ENCODE measurements at places on chromosomes 3 and 15.
A peak's percentile ranks its signal among the peaks of the same experiment; 100 is the strongest.

DNA sequence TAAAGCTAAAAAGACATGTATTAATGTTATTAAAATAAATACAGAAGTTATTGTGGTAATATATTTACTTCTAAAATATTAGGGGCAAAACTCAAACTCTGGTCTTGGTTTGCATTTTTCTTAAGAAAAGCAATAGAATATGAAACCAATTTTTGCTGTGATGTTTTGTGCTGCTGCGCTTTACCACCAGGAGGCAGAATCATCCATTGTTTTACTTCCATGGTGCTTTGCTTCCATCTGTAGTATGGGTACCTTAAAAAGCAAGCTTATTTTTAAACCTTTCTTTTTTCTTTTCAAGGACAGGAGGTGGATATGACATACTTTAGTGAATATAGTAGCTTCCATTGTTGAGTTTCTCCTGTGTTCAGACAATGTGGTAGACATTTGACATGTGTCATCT lies 46.6 kb upstream of the MRPL3 start:
- DNase-seq: peak; percentile 19

GRCh38 chr3:188402229-188402628 lies 248.3 kb downstream of the LPP start:
- no peak for DNase-seq

DNA sequence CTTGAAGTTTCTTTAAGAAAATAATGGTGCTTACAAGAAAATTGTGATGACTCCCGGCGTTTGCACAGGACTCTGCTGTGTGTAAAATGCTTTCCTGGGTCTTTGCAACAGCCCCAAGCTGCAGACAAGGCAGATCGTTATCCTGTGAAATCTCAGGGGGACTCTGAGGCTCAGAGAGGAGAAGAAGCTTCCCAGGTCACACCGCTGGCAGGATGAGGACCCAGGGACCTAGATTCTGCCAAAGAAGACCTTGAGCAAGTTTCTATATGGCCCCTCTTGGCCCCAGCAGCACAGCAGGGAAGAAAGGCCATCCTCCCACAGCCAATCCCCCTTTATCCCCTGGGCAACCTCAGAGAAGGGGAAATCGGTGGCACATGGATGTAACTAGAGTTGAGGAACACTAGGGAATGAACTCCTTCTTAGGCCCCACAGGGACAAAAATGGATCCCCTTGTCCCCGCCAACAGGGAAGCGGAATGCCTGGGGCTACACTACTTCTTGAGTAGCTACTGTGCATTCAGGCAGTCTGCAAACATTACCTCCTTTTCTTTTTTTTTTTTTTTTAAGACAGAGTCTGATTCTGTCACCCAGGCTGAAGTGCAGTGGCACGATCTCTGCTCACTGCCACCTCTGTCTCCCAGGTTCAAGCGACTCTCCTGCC lies 72.8 kb downstream of the CPN2 start:
- DNase-seq: no peak

DNA sequence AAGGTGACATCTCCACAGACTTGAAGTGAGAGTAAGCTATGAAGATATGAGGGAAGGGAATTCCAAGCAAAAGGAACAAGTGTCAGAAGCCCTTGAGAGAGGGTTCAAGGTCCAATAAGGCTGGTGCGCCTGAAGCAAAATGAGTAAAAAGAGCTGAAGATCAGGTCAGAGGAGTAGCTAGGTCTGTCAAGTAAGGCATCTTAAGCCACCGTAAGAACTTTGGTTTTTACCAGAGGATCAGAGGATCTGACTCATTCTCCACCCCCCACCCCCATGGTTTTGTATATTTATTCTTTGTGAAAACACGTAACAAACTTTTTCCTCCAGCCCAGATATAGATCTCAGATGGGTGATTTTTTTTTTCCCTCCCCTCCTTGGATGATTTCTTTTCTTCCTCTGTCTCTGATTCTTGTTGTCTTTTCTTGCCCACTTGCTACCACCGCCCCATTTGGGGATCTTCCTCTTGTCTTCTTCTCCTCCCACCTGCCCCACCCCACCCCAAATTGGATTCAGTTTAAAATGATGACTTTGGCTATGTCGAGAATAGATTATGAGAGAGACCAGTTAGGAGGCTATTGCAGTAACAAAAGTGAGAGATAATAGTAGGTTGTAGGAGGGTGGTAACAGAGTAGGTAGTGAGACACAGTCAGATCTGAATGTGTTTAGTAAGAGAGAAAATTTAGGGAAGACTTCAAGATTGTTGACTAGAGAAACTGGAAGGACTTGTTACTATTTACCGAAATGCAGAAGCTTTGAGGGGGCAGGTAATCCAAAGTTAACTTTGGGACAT lies 6.1 kb downstream of the TRMT10C start:
- peak; percentile 74 for DNase-seq

- peak; percentile 33 for DNase-seq
Observed at GRCh38 chr3:31014317-31015040, 120.0 kb upstream of the GADL1 start.

DNA sequence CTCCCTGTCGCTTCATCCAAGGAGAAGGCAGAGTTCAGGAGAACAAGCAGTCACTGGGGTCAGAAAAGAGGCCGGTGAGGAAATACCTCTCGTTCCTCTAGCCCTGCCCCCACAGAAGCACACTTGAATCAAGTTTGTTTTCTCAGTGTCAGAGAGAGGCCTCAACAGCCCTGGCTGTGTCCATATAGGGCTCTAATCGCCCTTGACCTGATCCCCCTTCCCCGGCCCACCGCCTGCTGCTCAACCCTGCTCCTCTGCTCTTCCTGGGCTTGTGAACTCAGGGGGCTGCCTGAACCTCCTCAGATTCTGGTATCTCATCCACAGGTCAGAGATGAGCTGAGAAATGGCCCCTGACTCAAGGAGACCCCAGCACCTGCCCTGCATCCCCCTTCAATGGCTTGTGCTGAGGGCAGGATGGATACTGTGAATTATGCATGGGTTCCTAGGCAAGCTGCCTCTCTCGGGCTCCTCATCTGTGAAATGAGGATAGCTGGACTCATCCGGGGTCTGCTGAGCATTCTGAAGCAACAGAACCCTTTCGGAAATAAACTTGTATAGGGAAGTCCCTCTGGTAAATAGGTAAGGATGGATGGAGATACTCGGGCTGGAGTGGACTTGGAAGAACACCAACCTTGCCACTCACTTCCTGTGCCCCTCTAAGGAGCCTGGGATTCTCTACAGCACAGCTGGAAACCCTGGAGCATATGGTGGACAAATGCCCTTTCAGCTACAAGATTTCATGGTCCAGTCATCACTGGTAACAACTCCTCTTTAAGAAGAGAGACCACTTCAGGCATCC lies 147.5 kb downstream of the STT3B start:
- DNase-seq: no peak

DNA sequence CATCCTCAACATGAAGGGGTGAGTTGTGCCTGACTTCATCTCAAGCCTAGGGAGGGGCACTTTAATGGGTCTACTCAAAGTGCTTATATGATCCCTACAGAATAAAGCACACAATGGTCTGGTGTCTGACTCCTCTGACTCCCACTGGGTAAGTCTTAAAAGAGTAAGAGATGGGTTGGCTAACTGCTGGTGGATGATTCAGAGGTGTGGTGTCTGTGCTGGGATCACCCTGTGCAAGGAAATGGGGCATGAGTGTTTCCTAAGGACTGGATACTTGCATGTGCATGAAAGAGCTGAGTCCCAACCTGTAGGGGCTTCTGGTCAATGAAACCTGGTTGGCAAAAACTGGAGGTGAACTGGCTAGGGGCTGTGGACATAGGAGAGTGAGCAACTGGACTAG lies 158.8 kb downstream of the IL20RB start:
- DNase-seq: no peak

- no peak for DNase-seq
Observed at GRCh38 chr3:127175272-127175671, 17.7 kb upstream of the PRR23E start.

GRCh38 chr3:73966733-73967132 lies 342.0 kb upstream of the PDZRN3 start:
- no peak for DNase-seq

- DNase-seq: no peak
Observed at GRCh38 chr3:126257984-126258383, 77.6 kb upstream of the ALDH1L1 start.

DNA sequence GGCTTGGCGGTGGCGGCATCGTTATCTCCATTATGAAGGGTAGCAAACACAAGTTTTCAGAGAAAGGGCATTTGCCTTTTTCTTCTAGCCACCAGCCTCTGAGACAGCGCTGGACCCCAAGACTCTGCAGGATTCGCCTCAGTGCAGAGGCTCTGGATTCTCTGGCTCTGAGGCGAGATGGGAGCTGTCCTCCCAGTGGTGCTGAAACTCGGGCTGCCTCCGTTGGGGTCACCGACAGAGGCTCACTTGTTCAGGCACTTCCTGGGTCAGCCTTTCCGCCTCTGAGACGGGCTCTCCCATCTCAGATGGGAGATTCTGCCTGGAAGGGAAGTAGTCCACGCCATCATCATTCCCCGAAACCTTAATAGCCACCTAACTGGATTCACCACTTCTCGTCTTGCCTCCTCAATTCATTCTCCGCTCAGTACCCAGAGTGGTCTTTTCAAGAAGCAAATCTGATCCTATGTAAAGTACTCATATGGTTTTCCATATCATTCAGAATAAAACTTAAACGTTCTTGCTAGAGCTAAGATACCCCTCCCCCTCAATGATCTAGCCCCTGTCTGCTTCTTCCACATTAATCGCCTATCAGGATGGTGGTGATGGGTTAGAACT lies 76.9 kb downstream of the RHCG start:
- DNase-seq: peak; percentile 66

- no peak for DNase-seq
Observed at GRCh38 chr3:98701071-98701675, 62.0 kb upstream of the ST3GAL6 start.

DNA sequence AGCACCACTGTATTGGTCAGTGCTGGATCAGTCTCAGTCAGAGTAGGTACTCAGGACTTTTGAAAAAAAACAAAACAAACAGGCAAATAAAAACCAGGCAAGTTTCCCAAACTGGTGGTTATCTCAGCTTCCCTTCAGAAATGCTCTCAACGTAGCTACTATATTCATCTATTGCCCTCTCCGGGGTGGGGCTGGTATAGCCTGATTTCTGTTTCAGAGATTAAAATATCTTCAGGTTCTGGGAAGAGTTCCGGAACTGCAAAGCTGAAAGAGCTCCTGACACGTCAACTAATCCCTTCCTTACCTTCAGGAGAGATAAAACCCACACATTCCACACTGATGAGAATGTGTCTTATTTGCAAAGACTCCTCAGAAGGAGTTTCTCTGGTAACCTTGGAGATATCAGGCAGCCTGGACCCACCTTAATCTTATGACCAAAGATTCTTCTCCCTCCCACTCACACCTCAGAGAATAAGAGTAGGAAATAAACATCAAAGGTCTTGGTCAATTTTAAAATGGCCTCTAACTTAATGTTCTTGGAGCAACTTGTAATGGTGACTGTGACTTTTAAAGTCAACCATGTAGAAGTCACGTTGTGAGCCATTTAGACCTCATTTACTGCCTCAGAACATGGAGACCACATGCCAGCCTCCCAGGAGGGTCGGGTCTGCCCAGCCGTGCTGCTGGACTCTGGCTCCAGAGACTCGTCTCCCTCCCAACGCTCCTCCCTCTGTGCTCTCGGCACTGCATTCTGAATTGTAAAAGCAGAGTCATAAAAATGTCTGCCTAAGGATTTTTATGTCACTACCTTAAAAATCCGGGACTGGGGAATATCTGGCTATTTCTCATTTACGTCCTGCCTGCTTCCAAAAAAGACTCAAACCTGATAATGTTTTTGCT lies 53.8 kb downstream of the CDCP1 start:
- no peak for DNase-seq

DNA sequence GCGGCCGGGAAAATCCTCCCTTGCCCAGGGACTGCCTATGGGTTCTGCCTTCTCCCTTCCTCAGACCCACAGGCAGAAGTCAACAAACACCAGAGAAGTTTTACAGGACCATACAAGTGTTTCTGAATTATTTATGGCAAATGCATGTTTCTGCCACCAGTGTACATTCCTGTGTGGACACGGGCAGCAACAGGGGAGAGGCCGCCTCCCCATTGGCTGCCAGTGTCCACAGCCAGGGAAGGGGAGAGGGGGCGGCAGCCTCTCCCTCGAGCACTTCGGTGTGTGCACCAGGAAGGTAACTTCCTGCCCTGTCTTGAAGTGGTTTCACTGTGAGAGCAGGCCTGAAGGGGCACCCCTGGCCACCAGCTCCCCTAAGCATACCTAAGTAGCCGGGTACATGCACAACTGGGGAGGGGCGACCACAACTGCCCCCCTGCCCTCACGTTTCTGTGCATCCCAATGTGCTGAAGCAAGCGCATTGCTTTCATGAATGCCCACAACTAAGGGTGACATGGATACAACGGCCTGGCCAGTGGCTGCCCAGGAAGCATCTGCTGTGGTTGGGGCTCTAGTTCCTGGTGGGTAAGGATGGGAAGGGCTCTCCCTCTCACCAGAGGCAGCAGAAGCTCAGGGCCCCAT lies 14.8 kb upstream of the SHISA5 start:
- no peak for DNase-seq

DNA sequence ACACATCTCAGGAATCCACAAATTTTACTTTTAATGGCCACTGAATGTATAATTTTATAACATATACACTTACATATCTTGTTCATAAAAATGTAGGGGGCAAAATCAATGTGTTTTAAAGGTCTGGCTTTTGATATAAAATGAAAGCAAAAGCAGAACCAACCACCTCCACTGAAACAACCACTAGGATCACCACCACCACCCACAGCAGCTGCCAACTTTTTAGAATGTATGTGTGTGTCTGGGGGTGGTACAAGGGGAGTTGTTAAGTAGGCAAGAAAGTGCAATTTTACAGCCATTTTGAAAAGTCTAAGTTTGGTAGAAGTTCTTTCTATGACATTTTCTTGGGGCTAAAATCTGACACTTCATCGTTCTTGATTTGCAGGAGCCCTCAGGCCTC lies 44.0 kb downstream of the OTOL1 start:
- no peak for DNase-seq

DNA sequence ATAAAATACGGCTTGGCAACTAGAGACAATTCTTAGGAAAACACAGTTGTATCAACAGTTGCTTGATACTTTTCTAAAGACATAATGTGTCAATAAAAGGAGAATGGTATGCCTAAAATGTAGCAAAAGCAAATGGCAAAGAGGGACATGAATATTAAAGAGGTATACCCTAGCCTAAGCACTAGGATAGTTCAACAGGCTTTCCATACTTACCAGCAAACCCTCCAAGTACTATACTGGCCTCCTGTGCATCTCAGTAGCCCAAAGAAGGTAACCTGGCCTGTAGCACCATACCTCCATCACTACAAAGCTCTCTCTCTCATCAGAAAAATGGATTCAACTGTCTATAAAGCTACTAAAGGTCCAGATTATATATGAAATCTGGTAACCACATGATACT lies 7.5 kb downstream of the SETD2 start:
- DNase-seq: no peak

DNA sequence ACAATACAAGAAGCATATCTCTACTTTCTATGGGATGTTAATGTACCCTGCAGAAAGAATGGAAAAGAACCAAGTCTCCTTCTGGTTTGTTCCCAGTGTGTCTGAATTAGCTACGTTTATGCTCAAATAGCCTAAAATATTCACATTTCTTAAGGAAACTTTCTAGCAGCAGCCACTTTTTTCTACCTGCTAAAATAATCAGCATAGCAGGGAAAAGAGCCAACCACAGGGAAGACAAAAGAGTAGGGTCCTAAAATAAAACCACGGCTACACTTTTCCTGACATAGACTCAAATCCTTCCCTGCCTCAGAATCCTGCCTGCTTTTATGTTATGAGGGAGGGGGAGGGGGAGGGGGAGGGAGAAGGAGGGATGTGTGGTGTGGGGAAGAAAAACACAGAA lies 136.7 kb downstream of the GBE1 start:
- no peak for DNase-seq

GRCh38 chr15:101611580-101612299 lies 40.4 kb downstream of the TM2D3 start:
- DNase-seq: no peak

- peak; percentile 43 for DNase-seq
Observed at GRCh38 chr3:50603261-50604109, 8.1 kb downstream of the CISH start.
